ENCODE measurements at places on chromosomes 6 and 20.

- no peak for DNase-seq
These were observed 36.0 kb upstream of the SLC35D3 start for GRCh38 chr6:136886091-136886490.

GRCh38 chr6:12848964-12849808 lies 132.6 kb downstream of the PHACTR1 start:
- no peak for DNase-seq

DNA sequence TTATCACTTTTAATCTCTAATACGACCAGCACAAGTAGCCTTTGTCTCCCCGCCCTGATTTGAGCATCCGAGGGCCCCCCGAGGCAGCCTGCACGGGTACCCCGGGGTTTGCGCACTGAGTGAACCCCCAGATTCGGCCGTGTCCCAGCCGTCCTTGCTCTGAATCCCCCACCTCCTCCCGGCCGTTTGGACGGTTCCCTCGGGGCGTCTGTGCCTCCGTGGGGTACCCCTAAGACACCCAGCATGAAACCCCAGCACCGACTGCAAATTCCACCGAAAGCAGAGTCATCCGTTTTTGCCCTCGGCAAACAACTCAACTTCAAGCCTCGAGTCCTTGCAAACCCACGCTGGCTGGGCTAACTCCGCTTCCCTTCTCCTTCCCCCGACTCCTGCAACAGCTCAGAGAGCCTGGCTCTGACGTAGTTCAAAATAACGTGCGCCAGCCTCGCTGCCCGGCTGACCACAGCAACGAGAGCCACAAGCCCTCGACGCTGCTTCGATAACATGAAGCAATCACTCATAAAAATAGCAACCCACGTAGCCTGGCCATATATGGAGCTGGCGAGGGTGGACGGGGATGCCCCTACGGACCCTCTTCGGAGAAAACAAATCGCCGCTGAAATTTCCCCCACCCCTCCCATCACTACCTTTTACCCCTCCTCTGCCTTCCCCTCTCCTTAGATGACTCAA lies 764 bp upstream of the SNAP25 start:
- DNase-seq: peak; percentile 56

DNA sequence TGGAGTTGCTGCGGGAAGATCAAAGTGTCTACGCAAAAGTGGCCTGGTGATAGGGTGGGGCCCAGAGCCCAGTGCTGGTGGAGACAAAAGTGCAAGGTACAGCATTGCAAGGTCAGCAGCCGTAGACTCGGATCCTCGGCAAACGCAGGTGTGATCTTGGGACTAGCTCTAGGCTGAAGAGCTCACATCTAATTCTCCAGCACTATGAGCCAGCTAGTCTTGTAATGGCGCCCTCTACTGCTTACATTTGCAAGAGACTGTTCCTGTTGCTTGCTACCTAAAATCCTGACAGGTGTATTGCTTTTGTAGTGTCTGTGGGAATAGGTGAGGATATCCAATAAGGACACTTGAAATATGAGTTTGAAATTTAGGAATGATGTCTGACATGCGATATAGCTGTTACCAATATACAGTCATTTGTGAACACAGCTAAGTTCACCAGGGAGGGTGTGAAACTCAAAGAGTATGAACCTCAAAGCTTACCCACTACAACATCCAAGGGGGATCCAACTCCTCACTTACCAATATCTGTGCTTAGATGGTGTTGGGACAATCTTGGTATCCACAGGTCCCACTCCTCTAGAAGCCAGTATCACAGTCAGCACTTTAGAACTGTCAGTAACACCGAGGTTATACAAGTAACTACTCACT lies 58.4 kb downstream of the PDE7B start:
- peak; percentile 47 for DNase-seq

DNA sequence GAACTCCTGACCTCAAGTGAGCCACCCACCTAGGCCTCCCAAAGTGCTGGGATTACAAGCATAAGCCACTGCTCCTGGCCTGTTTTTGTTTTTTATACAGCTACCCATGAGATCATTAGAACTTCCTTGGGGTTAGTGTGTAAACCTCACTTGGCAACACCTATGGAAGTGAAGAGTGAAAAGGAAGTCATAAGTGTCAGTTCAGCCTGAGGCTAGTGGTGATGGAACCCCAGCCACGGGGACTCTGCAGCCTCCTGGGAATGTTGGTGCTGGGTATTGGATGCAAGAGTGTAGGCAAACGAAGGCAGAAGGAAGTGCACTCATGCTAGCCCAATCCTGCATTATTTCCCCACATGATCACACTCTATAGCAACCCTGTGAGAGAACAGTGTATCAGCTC lies 33.6 kb upstream of the FUCA2 start:
- DNase-seq: no peak
